Stimulated activated CD4-positive, alpha-beta T cell treated with anti-CD3 and anti-CD28 coated beads, Interleukin-1b, Interleukin-23, amount 100 ng/mL, for 1 hour (primary cell): ENCODE measurements at places on chromosomes 11 and 22.

DNA sequence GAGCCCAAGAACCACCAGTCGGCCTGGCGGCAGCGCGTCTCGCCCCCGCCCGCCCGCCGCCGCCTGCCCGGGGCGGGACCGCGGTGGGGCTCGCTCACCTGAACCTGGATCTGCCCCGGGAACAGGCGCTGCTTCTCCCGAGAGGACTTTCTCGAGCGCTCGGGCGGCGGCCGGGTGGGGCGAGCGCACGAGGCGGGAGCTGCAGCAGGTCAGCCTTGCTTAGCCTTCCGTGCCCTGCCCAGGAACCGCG lies 133 bp downstream of the MYH9 start:
- DNase-seq: no peak

- no peak for DNase-seq
Measured at GRCh38 chr11:110003426-110003825, 89.8 kb upstream of the ZC3H12C start.

- no peak for DNase-seq
Measured at GRCh38 chr11:130202009-130202817, 42.6 kb downstream of the ST14 start.

- DNase-seq: no peak
Measured at GRCh38 chr11:36594316-36594989, at the start of gene IFTAP. Gene IFTAP (plus strand): TSS chr11:36594502. CDS start chr11:36610104, 15,602 bp downstream.

- DNase-seq: no peak
Measured at GRCh38 chr22:40363059-40363458, 7.3 kb upstream of the SGSM3 start.

DNA sequence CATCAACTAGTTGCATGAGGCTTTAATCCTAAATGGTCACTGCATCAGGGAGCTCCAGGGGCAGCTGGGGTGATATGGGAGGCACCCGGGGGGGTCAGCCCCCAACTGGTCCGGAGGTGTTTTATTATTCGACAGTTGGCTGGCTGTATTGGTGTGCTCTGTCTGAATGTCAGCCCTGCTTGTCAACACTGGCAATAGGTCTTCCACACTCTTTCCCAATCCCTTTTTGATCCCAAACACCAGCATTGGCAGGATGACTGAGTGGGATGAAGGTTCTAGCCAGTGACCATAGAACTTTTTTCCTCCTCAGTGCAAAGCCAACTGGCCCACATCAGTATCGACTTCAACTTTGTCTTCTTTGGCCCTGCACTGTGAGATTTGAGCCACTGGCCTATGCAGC lies 8.9 kb upstream of the LDLRAD3 start:
- no peak for DNase-seq

DNA sequence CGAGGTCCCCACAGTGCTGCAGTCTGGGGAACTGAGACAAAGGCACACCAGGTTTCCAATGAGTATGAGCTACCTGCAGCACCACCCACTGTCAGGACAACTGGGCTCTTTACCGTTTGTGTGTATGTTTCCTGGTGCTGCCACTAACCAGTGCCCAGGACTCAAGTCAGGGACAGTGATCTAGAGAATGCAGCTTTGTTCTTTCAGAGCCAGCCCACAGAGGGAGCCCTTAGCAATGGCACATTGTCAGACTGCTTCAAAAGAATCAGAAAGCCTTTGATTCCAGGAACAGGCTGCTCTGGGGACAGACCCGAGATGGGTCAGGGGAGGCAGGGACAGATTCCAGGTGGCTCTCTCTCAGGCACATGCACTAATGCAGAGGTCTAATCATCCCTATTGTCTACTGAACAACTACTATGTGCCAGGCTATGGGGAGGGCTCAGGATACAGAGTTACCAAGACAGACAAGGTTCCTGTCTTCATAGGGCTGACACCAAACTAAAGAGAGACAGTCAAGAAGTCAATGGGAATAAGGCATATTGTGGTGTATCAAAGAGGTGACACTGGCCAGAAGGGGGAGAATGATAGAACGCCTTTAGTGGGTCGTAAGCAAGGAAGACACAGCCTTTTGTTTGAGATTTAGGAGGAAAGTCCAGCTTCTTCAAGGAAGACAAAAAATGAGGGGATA lies 103.7 kb downstream of the VPREB1 start:
- DNase-seq: no peak

DNA sequence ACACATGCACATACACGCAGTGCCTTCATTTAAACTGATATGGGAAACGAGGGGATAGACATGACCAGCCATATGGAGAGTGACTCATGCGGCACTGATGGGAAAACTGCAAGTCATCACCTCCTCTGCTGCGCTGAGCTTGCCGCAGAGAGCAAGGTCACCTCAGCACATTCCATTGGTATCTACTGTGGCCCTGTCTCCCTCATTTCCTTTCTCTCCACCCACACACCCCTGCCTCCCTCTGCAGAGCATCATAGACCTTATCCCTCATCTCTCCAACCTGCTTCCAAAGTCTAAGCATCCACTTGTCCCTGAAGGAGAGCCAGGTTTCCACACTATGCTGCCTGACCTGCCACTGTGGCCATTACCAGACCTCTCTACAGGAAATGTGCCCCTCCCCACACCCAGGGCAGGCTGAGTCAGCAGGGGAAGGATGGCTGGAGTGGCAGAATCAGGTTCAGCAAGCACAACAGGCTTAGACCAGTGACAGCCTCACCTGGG lies 116.9 kb upstream of the SNX19 start:
- DNase-seq: no peak

DNA sequence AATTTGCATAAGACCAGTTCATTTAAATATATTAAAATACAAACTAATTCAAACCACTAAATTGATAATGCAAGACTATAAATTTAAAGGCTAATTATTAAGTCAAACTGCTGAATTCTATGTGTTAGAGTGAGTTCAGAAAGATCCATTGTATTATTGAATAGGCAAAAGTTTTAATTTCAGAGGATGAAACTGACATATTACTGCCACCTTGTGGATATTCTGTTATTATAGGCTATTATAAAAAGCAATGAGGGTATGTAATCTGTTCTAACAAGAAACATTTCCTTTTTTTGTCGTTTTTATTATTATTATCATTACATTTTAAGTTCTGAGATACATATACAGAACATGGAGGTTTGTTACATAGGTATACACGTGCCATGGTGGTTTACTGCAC lies 20.9 kb upstream of the NAALAD2 start:
- no peak for DNase-seq

DNA sequence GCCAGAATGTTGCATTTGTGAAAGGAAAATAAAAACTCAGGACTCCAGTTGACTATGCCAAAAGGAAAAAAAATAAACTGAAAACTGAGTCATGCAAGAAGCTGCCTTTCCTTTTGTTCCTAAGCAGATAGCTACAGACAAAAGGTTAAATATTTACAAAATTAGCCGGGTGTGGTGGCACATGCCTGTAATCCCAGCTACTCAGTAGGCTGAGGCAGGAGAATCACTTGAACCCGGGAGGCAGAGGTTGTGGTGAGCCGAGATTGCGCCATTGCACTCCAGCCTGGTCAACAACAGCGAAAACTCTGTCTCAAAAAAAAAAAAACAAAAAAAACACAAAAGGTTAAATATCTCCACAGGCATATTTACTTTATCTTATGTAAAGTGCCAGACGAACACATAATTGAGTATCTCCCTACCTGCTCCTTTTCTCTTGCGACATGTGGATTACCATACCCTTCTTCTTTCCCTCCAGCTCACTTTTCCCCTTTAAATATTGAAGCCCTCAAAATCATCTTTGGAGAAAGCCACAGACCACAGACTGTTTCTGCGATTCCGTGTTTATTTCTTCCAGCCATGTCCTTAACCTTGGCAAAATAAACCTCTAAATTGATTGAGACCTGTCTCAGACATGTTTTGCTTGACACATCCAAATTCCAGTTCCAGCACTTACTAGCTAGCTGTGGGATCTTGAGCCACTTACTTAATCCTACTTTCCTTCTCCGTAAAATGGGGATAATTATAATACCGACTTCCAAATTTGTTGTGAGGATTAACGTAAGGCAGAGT lies 2.3 kb upstream of the SMPD1 start:
- DNase-seq: no peak
